ENCODE measurements at places on chromosomes 4 and X. TPM values are rescaled to one million over a fixed set of nuclear protein-coding genes. Genes with fewer than 3 reads are reported as not detected.
A peak's percentile ranks its signal among the peaks of the same experiment; 100 is the strongest.

- H3K36me3 ChIP-seq: no peaks in the 10 kb centered on the region
- H3K4me1 ChIP-seq: peaks cover 31% of the 10 kb centered on the region
- H3K27ac ChIP-seq: peak overlapping the region; percentile 25
- H3K4me3 ChIP-seq: no peak overlapping the region
- DNase-seq: peak; percentile 80
- no peaks in the 10 kb centered on the region for H3K27me3 ChIP-seq
Measured at GRCh38 chr4:72969976-72970375, 99.5 kb downstream of the COX18 start.

DNA sequence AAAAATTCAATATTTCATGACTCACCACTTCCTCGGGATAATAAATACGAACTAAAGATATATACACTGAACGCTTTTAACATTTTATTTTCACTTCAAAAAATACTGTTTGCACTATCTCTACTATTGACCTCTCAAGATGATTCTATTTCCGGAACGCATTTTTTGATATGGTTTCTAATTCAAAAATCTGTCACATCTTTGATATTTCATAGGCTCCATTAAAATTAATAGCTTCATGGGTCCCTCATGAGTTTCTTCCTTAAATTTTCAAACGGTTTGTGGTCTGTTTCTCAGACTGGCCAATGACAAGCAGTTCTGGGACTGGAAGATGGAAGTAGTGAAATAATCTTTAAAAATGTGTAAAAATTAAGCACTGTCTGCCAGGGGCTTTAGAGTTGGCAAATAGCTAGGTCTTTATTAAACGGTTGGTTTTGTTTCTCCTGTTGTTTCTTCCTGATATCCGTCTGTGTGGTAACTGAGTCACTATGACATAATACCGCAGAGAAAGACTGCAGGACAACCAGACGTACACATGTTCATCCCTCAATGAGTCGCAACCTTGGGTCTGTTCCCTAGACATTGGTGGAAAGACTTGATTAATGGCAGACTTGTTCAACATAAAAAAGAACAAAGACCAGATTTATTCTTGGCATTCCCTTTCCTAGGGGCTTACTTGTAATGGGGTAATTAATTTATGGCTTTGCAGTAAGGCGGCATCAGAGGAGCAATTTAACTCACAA lies 133.8 kb downstream of the PALLD start:
- peaks cover 28% of the 10 kb centered on the region for H3K4me1 ChIP-seq
- H3K27me3 ChIP-seq: no peaks in the 10 kb centered on the region
- DNase-seq: no peak
- H3K4me3 ChIP-seq: peak overlapping the region; percentile 58
- H3K27ac ChIP-seq: peak overlapping the region; percentile 76

GRCh38 chr4:128958194-128958593 lies 135.1 kb downstream of the SCLT1 start:
- H3K36me3 ChIP-seq: no peaks in the 10 kb centered on the region
- no peaks in the 10 kb centered on the region for H3K27me3 ChIP-seq
- DNase-seq: no peak
- no peak overlapping the region for H3K4me3 ChIP-seq

DNA sequence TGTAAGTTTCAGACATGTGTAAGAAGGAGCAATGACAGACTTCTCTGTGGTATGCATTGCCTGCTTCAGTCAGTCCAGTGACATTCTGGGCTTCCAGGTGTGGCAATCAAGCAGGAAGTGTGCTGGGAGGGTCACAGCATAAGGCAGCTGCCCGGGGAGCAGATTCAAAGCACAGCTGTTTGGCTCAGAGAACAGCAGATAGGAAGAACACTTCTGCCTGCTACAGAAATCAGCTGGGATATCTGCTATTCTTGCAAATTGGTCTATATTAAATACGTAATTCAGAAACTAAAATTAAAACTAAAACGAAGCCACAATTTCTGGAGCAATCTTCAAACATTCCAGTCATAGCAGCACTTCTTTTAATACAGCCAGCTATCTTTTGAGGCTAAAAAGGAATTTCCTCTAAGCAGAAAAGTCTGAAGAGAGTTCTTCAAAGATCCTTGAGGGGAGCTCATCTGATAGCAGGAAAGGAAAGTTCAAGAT lies 47.5 kb upstream of the GALNT7 start:
- no peak overlapping the region for H3K4me3 ChIP-seq
- H3K36me3 ChIP-seq: no peaks in the 10 kb centered on the region
- H3K27me3 ChIP-seq: no peaks in the 10 kb centered on the region
- no peak for DNase-seq
- no peaks in the 10 kb centered on the region for H3K4me1 ChIP-seq

DNA sequence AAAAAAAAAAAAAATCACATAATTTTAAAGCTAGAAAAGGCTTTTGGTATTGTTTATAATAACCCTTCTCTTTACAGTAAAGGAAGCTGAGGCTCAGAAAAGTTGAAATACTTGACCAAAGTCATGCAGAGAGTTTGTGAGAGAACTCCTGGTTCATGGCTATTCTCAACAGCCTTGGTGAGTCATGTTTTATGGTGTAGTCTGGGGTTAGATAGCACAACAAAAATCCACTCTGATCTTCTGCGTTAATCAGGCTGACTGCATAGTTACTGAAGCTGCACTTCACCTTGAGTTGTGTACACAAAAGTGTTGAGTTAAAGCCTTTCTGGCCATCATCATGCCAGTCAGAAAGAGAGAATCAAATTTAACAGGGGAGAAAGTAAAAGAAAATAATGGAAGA lies 19.3 kb upstream of the SFRP2 start:
- no peaks in the 10 kb centered on the region for H3K36me3 ChIP-seq
- no peaks in the 10 kb centered on the region for H3K4me1 ChIP-seq
- H3K27ac ChIP-seq: no peak overlapping the region
- H3K27me3 ChIP-seq: no peaks in the 10 kb centered on the region
- H3K4me3 ChIP-seq: no peak overlapping the region

- H3K4me3 ChIP-seq: no peak overlapping the region
- peaks cover 6% of the 10 kb centered on the region for H3K27me3 ChIP-seq
- no peak for DNase-seq
- H3K4me1 ChIP-seq: peaks cover 19% of the 10 kb centered on the region
- H3K27ac ChIP-seq: peak overlapping the region; percentile 73
- no peaks in the 10 kb centered on the region for H3K36me3 ChIP-seq
Measured at GRCh38 chrX:40755291-40756249, 20.2 kb upstream of the MED14 start.

DNA sequence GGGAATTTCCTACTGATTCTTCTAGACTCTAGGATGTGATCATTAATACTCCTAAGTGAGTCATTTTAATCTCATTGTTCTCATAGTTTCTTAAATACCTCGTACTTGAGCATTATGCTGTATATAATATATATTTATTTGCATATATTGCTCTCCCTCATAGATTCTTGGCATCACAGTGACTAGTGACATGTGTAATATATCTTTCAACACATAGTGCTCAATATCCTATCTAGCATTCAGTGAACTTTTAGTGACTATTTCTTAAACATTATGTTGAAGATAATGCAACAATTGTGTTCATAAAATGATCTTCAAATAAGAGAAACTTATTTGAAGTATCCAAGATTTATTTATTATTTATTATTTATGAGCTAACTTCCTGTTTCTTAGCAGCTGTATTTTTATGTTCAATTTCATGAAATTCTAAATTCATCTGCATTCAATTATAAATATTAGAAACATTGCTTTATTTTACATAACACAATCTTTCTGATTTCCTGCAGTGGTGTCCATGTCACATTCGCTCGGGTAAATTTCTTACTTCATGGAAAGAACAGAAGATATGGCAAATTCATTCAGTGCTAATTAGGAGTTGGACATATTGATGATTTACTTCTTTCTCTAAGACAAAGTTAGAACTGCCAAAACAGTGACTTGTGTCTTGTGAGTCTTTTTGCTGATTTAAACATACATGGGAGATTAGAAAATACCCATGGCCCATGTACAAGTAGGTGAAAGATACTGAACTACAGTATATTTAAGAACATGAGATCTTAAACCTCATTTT lies 1095.5 kb upstream of the IGFBP7 start:
- no peak overlapping the region for H3K4me3 ChIP-seq
- H3K27ac ChIP-seq: no peak overlapping the region
- H3K36me3 ChIP-seq: no peaks in the 10 kb centered on the region
- DNase-seq: no peak
- H3K4me1 ChIP-seq: no peaks in the 10 kb centered on the region
- H3K27me3 ChIP-seq: no peaks in the 10 kb centered on the region

DNA sequence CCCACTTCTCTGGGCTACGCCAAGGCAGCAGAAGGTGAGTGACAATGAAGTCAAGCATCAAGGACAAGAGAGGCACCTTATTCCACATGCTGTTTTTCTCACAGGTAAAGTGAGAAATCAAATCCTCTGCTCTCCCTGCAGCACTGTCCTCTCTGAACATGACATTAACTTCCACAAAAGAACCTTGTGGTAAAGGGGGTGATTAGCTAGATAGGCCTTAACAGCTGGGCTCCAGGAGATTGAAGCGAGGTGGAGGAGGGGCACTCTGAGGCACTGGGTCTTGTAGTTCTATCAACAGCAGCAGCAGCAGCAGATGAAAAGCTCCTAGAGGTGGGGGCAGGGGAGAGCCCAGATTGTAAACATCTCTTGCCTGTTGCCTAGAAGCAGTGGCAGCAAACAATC lies 96.8 kb upstream of the CXXC4 start:
- DNase-seq: no peak
- peak overlapping the region; percentile 6 for H3K27ac ChIP-seq
- peaks cover 22% of the 10 kb centered on the region for H3K4me1 ChIP-seq
- H3K27me3 ChIP-seq: no peaks in the 10 kb centered on the region
- no peak overlapping the region for H3K4me3 ChIP-seq

GRCh38 chr4:152530600-152530999 lies 5.3 kb downstream of the FBXW7 start:
- no peak for DNase-seq
- peaks cover 48% of the 10 kb centered on the region for H3K4me1 ChIP-seq
- no peak overlapping the region for H3K27ac ChIP-seq
- H3K4me3 ChIP-seq: no peak overlapping the region
- H3K27me3 ChIP-seq: no peaks in the 10 kb centered on the region

- no peak for DNase-seq
- no peaks in the 10 kb centered on the region for H3K4me1 ChIP-seq
- no peak overlapping the region for H3K27ac ChIP-seq
- no peaks in the 10 kb centered on the region for H3K27me3 ChIP-seq
- no peak overlapping the region for H3K4me3 ChIP-seq
- H3K36me3 ChIP-seq: no peaks in the 10 kb centered on the region
Measured at GRCh38 chrX:3268829-3269228, 77.6 kb downstream of the MXRA5 start.

- H3K4me1 ChIP-seq: no peaks in the 10 kb centered on the region
- H3K27me3 ChIP-seq: no peaks in the 10 kb centered on the region
- no peak for DNase-seq
- no peak overlapping the region for H3K4me3 ChIP-seq
Measured at GRCh38 chrX:47900833-47901232, 64.1 kb downstream of the ZNF81 start.

DNA sequence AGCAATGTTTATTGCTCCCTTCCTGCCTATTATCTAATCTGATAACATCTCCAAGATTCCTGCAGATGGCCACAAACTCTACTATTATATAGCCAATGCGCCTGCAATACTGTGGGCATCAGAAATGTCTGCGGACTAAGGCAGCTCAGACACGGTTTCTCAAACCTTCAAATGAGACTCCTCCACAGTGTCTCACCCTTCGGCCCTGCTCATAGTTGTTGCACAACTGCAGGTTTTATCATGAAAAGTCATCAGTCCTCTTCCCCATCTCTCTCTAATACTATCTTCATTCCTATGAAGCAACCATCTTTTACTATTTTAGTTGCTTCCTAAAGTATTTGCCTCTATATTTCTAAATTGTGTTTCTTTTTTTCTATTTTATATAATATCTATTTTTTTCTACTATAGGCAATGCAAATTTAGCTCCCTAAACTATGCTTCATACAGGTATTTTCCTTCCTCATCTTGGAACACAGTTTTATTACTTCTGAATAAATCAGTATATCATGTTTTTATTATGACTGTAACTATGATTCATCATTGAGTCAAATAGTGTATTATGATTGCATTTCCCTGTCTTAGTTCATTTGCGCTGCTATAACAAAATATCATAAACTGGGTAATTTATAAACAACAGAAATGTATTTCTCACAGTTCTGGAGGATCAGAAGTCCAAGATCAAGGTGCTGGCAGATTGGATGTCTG lies 129.7 kb upstream of the EDNRA start:
- H3K4me1 ChIP-seq: no peaks in the 10 kb centered on the region
- H3K4me3 ChIP-seq: no peak overlapping the region
- no peaks in the 10 kb centered on the region for H3K36me3 ChIP-seq
- no peaks in the 10 kb centered on the region for H3K27me3 ChIP-seq
- H3K27ac ChIP-seq: no peak overlapping the region

GRCh38 chr4:186953599-186954260 lies 230.1 kb upstream of the FAT1 start:
- no peaks in the 10 kb centered on the region for H3K36me3 ChIP-seq
- no peak overlapping the region for H3K4me3 ChIP-seq
- H3K27ac ChIP-seq: no peak overlapping the region
- H3K27me3 ChIP-seq: no peaks in the 10 kb centered on the region

GRCh38 chrX:139559383-139560042 lies 29.0 kb downstream of the F9 start:
- no peaks in the 10 kb centered on the region for H3K27me3 ChIP-seq
- no peak overlapping the region for H3K27ac ChIP-seq

GRCh38 chr4:2948895-2949781 lies 14.1 kb downstream of the NOP14 start:
- H3K36me3 ChIP-seq: peaks cover 79% of the 10 kb centered on the region
- DNase-seq: no peak
- no peaks in the 10 kb centered on the region for H3K27me3 ChIP-seq
- no peak overlapping the region for H3K4me3 ChIP-seq
- H3K4me1 ChIP-seq: no peaks in the 10 kb centered on the region

DNA sequence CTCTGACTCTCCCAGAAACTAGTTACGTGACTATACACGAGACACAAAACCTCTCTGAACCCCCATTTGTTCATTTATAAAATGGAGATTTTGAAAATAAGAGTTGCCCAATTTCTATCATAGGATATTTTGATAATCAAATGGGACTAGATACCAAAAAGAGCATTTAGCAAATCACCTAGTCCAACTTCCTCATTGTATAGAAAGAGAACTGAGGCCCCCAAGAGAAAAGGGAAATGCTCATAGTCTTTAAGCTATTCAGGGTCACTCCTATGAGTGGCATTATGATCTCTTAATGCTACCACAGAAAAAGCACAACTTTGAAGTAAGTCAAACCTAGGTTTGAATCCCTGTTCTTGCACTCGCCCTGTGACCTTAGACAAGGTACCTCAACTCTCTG lies 62.7 kb downstream of the BMP15 start:
- no peak for DNase-seq
- no peaks in the 10 kb centered on the region for H3K27me3 ChIP-seq
- H3K4me1 ChIP-seq: no peaks in the 10 kb centered on the region
- H3K4me3 ChIP-seq: no peak overlapping the region

DNA sequence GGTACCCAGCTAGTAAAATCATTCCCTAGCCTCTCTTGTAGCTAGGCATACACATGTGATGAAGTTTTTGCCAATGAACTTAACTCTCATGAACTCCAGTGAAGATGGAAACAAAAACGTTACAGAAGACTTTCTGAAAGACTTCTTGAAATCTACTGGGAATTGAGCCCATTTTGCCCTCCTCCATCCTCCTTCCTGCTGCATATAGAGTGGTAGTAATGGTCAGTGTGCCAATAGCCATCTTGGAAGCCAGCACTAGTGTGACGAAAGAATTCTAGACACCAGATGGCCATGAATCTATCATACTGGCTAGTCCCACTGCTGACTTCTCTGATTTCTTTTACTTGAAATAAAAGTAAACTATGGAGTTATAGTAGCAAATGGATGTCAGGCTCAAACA lies 30.9 kb upstream of the PPA2 start:
- H3K27ac ChIP-seq: no peak overlapping the region
- H3K4me3 ChIP-seq: no peak overlapping the region
- DNase-seq: no peak
- no peaks in the 10 kb centered on the region for H3K27me3 ChIP-seq
- H3K36me3 ChIP-seq: no peaks in the 10 kb centered on the region

Gene YY2
- total RNA-seq: 1.2 TPM

Gene ETDB
- total RNA-seq: not detected

Gene BST1
- 2.5 TPM for total RNA-seq

Gene MAP3K15
- not detected for total RNA-seq

Gene NUP62CL
- total RNA-seq: not detected
